NCI-H2029 (cell line): ENCODE measurements at places on chromosomes 1 and 21.

GRCh38 chr1:2392686-2393085 is 1.0 kb downstream of the RER1 start:
- no peak for DNase-seq

DNA sequence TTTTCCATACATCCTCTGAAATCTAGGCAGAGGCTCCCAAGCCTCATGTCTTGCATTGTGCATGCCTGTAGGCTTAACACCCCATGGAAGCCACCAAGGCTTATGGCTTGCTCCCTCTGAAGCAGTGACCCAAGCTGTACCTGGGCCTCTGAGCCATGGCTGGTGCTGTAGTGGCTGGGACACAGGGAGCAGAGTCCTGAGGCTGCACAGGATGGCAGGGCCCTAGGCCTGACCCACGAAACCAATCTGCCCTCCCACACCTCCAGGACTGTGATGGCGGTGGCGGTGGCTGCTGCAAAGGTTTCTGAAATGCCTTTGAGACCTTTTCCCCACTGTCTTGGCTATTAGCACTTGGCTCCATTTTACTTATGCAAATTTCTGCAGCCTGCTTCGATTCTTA is 429.5 kb downstream of the NPHP4 start:
- no peak for DNase-seq

- no peak for DNase-seq
Observed at GRCh38 chr1:162835157-162835899, 25.6 kb downstream of the CCDC190 start.

DNA sequence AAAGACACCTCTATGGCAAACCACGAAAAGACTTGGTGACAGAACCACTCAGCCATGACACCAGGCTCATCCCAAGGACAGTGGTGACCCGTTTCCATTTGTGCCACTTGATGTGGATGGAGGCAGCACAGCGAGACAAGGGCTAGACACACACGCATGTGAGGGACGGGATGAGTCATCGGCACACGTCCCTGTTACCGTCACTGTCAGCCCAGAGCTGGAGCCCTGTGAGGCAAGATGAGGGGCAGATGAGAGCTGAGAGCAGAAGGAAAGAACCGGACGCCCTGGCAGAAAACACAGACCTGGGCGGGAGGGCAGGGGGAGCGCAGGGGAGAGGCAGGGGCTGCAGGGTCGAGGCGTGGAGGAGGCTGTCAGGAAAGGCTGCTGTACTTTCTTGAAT is 57.8 kb downstream of the SIK1 start:
- DNase-seq, result peak; percentile 28

DNA sequence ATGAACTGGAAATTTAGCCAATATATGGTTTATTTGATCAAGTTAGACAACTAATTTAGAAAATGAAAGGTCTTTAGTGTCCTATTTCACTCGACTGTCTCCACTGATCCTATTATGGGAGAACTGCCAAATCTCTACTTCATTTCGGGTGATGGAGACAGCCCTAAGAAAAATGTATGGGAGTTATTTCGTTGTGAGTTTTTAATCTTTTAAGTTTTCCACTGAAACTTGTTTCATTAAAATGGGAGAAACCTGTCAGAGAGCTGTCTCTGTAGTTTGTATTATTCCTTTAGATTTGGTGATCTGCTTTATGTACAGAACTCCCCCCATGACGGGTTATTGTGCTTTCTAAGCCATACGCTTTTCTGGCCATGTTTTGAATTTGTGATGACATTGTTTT is 899.7 kb downstream of the ADGRL2 start:
- no peak for DNase-seq

DNA sequence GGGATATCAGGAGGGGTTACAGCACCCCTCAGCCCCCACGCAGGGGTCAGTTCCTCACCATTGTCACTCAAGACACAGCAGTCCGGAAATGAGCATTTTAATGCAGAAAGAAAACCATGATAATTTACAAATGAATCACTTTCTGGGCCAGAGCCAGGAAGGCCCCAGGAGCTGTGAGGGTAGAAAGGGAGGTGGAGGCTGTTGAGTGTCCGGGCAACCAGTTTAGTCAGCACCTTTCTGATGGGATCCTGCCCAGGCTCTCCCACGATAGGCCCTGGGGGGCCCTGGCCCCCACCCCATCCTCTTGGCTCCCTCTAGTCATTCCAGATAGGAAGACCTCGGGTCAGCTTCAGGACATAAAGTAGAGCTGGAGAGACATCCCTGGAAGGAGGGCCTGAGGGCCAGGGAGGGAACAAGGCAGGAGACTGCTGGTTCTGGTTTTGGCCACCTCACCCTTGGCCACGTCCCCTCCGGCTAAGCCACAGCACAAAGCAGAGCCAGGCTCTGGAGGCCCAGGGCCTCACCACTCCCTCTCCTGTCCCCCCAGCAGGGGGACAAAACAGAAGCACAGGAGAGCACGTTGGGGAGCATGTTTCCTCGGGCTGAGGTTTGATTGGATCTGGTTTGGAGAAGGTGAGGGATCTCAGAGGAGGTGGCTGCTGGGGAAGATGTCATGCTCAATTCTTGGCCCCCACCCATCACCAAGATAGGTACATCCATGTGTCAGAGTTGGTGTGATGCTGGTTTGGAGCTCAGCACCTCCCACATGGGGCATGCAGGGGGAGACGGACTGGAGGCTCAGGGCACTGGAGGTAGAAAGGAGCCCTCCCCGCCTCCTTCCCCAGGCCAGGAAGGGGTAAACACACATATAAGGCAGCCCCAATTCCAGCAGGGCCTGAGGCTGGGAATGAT is 20.6 kb downstream of the ETNK2 start:
- no peak for DNase-seq

GRCh38 chr1:247402120-247402675 is 13.8 kb upstream of the NLRP3 start:
- DNase-seq, result no peak

- no peak for DNase-seq
Observed at GRCh38 chr1:218473522-218473921, 128.4 kb downstream of the TGFB2 start.

GRCh38 chr1:172275478-172275877 is 145.0 kb upstream of the C1orf105 start:
- no peak for DNase-seq

GRCh38 chr1:43872280-43872679 is 61.3 kb upstream of the ARTN start:
- no peak for DNase-seq

DNA sequence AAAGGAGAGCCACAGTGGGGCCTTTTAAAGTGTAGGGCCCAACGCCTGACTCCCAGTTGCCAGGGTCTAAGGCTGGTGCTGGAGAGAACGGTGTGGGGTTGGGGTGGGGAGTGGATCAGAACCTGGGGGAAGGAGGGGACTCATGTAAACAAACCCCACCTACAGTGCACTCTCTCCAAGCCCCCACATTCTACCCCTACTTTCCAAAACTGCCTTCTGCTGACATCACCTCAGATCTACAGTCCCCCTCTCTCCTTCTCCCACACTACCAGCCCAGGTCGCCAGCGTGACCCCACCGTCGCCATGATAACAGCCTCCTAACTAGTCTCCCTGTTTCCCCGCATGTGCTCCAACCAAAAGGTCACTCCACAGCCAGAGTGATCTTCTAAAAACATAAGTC is 26.6 kb downstream of the TNNT2 start:
- DNase-seq, result no peak

DNA sequence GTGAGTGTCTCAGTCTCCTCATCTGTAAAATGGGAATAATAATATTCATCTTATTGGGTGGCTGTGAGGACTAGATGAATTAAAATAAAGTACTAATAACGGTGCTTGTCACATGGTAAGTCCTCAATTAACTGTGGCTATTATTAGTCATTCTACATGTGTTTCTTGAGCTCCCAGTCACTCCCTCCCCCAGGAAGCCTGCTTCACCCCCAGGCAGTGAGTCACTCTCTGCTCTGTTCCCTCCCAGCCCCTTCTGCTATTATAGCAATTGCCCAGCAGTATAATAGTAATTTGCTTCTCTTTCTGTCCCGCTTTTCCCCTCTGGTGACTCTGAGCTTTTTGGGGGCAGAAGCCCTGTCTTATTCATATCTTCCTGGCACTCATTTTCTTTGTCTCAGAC is 102.0 kb downstream of the BEND5 start:
- DNase-seq, result no peak

GRCh38 chr1:179121159-179121938 is 39.5 kb downstream of the TOR3A start:
- DNase-seq, result no peak

DNA sequence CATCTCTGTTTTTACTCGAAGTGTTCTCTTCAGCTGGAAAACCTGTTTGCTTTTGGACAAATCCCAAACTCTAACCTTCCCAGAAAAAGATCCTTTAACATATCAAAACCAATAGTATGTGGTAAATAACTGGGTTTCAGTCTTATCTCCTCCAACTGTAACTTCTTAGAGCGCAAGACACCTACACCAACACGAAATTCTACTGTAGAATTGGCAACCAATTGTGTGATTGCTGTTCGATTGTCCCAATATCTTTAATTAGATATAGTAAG is 5.8 kb upstream of the MPZL1 start:
- DNase-seq, result no peak

GRCh38 chr21:38832664-38833063 is 26.9 kb downstream of the ETS2 start:
- no peak for DNase-seq

DNA sequence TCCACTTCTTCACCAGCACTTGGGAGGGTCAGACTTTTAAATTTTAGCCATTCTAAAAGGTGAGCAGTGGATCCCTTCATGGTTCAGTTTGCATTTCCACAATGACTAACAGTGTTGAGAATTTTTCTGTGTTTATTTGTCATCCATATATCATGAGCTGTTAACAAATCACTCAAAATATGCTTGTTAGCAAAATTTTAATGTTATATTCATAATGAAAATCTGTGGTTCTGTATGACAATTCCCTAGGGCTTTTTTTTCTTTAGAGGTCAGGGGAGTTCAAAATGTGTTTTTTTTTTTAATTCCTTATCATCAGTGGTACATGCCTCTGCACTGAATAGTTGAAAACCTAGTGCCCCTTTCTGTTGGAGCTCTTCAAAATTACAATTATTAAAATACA is 682.2 kb upstream of the ADGRL2 start:
- DNase-seq, result no peak

DNA sequence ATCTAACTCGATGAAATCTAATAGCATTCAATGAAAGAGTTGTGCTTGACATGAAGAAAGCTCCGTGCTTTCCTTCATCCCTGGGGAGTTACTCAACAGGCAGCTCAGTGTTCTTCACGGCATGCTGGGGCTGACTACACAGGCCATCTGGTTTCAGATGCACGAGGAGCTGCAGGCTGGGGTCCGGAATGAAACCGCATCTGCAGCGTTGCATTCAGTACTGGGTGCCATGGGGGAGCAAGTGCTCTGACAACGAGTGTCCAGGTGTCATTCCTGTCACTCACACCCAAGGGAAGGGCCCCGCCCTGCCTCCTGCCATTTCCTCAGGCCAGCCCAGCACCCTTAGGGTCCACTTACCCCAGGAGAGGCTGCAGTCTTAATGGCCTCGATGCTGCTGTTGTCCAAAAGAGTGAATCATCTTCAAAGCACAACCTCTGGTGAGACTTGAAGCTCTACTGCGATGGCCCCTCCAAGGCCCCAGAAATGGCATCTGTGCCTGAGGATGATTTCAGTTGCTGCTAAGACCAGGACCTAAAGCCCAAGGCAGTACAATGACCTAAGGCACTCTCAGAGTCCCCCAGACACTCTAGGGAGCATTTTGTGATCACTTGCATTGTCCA is 61.4 kb downstream of the STUM start:
- DNase-seq, result no peak

- DNase-seq, result no peak
Observed at GRCh38 chr1:46784666-46785065, 14.2 kb upstream of the CYP4B1 start.

DNA sequence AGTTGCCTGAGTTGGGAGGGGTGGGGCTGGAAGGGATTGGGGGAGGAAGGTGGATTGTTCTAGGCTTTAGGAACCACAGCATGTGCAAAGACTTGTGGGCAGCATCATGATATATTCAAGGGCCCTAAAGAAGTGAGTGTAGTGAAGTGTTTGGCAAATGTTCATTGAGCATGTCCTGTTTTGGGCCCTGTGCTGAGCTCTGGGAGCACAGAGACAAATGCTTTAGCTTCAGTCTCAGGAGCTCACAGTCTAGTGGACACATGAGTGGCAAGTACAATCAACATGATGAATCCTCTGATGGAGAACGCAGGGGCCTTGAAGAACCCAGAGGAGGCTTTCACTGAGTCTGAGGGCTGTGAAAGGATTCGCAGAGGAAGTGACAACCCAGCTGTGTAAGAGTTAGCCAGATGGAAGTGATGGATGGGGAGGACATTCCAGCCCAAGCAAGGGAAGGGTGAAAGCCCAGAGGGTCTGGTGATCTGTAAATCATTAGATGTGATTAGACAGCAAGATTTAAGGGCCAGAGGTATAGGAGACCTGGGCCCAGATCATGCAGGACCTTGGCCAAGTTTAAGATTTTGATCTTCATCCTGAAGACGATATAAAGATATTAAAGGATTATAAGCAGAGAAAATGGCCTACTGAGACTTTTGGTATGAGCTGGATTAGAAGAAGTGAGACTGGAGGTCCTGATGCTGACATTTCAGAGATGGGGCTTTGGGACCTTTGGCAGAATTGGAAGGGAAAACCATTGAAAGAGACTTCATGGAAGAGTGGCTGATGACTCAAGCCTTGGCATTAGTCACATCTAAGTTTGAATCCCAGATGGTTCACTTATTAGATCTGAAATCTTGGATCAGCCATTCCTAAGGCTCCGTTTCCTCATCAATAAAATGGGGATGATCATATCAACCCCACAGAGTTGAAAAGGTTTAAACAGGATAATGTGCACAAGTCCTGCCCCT is 4.6 kb downstream of the IPO13 start:
- no peak for DNase-seq

DNA sequence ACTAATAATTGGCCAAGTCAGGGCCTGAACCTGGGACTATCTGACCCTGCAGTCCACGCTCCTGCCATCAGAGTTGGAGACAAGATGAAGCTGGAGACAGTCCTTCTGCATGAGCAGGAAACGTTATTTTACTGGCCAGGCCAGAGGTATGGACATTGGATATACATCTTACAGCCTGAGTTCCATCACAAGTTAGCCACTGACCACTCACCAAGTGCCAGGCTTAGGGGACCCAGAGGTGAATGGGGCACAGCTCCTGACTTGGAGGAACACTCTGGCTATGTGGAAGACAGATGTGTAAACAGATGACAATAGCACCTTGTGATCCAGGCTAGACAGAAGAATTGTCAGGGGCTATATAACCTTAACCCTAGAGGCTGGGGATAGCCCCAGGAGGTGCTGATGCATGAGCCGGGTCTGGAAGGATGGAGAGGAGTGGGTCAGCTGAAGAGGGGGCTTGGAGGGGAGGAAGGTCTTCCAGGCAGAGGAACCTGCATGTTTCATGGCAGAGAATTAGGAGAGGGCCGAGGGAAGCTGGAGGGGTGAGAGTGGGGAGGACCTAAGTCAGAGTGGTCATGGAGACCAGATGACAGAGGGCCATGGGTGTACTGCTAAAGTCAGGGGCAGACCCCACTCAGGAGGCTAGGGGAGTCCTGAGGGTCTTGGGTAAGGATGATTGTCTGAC is 52.5 kb upstream of the DMRTB1 start:
- DNase-seq, result no peak
